Nucleus accumbens (tissue), 56 donors: ENCODE measurements at places on chromosomes 3 and 15.

GRCh38 chr15:49898575-49899283 is 220.3 kb downstream of the ATP8B4 start:
- DNase-seq: no peak

DNA sequence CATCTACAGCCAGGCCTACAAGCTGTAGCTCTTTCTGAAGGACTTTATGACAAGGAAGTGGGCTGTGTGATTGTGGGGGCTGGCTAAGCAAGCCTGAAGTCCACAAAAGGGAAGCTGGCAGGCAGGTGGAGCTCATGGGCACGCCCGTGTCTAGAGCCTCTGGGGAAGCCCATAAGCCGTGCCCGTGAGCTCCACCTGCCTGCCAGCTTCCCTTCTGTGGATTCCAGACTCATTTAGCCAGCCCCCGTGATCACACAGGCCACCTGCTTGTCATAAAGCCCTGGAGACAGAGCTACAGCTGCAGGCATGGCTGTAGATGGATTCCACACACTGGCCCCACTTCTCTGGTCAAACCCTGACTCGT is 15.2 kb downstream of the EFCC1 start:
- no peak for DNase-seq

DNA sequence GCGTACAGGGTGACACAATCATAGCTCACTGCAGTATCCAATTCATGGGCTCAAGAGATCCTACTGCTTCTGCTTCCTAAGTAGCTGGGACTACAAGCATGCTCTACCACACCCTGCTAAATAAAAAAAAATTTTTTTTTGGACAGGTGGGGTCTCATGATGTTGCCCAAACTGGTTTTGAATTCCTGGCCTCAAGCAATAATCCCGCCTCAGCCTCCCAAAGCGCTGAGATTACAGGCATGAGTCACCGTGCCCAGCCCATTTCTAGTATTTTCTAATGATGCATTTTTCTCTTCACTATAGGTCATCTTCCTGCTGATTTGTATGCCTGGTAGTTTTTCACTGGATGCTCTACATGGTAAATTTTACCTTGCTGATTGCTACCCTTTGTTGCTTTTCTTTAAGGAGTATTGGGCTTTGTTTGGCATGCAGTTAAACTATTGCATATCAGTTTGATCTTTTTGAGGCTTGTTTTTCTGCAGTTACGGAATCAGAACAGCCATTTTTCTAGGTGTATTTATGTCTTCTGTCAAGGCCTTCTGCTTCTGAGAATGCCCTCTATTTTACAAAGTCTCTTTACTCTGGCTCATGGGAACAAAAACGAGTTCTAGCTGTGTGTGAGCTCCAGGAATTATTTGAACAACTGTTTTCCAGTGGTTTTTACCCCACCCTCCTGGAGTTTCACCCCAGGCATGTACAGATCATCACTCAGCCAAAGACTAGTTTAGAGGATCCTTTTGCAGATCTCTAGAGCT is 14.2 kb upstream of the NPTN start:
- DNase-seq: no peak

- no peak for DNase-seq
These were observed 2.1 kb upstream of the ALDH1A3 start for GRCh38 chr15:100877551-100877950.

GRCh38 chr3:65130782-65131181 is 443.0 kb upstream of the ADAMTS9 start:
- no peak for DNase-seq

DNA sequence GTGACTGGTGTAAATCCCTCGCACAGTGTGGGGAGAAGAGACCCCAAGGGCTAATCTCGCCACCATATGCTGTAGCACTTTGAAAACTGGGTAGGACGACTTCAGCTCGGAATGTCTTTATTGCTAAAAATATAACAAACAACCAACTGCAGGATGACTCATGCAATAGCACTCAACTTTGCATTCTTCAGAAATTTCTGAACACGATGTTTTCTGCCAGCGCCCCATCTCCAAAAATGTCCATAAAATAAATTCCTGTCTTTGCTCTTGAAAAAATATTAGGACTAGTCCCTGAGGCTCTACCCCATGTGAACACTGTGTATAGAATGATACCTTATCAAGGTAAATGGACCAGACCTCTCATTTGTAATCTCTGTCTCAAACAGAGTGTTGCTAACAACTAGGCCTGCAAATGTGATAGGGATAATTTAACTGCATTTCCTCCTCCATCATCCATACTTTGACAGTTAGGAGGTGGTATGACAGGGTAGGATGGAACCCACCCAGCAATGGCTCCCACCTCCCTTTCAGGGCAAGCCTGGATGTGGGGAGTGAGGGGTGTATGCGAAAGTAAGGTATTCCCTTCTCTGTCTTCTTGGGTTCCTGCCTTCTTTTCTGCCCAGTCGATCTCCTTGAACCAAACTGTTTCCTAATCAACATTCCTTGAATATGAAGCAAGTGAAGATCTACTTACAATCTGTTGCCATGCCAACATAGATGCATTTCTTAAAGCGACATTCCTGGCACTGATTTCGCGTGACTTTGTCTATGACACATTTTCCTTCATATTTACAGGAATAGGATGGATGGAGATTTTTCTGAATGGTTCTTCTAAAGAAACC is 201.1 kb downstream of the NR1D2 start:
- no peak for DNase-seq

DNA sequence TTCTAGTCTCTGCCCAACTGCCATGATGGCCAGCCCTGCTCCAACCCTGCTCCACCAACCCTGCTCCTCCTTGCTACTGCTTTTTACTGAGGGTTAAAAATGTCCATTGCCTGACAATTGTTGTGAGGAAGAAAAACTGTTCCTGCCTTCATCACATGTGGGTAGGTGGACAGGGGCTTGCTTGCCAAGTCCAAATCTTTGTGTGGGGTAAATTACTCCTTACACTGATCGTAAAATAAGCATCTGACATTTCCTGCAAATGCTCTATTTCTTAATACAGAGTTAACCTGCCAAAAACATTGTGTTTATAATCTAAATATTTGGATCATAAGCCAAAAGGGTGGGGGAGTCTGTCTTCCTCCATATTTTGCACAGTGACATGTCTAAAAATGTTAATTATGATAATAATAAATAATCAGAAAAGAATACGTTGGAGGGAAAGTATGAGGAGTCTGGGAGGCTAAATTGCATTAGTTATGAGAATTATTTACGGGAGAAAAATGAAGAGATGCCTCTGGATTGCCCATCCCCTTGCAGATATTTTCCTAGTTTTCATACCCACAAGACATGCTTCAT is 242.5 kb upstream of the TBL1XR1 start:
- DNase-seq: no peak

DNA sequence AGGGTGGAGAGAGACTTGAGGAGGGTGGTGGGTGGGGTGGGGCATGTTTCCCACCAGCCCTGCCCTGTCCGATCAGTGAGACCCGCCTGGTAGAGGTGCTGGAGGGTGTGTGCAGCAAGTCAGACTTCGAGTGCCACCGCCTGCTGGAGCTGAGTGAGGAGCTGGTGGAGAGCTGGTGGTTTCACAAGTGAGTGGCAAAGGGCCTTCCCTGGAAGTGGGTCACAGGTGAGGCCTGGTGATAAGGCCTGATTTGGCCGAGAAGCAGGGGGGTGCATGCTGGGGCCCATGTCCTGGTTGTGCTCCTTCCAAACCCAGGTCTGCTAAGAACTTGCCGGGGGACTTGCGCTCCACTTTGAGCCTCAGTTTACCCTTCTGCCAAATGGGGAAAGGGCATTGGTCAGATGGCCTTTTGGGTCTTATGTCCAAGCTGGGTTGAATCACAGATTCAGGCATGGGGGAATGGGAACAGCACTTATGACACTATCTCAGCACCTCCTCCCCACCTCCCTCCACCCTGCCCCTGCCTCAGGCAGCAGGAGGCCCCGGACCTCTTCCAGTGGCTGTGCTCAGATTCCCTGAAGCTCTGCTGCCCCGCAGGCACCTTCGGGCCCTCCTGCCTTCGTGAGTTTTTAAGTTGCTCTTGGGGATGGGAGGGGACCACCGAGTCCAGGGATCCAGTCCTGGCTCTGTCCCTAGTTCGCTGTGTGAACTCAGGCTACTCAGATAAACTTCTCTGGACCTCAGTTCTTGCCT is 4.0 kb downstream of the CRELD1 start:
- no peak for DNase-seq

DNA sequence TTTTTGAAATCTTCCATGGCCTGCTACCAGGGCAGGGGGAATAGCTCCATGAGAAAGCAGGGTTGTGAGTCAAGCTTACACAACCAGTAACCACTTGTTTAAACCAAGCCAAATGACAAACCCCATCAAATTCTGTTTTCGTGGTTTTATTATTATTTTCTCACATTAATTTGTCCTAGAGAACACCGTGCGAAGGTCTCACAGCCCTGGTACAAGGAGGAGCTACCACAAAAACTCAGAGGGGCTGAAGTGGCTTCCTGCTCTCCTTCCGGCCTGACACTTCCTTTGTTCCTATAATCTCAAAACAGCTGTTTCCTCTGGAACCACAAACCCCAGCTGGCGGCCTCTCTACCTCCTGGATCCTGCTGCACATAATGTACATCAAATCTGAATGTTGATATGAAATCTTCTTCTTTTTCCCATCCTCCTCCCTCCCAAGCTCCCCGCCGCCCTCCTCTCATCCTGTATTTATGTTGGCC is 375.9 kb downstream of the MCTP2 start:
- peak; percentile 6 for DNase-seq

DNA sequence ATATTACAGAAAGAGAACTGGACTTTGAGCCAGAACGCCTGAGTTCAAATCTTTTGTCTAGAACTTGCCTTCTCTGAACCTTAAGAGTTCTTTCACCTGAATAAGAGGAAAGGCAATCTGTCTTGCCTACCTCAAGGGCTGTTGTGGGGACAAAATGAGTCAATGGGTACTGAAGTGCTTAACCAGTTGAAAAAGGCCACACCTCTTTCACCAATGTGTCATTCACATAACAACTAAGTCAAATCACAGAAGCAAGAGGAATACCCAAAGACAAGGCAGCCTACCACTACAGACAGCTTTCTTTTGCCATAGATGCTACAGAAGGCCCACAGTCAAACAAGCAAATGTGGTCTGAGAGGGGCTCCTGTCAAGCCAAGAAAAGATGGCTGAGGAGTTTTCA is 39.7 kb downstream of the NBEAL2 start:
- DNase-seq: no peak

DNA sequence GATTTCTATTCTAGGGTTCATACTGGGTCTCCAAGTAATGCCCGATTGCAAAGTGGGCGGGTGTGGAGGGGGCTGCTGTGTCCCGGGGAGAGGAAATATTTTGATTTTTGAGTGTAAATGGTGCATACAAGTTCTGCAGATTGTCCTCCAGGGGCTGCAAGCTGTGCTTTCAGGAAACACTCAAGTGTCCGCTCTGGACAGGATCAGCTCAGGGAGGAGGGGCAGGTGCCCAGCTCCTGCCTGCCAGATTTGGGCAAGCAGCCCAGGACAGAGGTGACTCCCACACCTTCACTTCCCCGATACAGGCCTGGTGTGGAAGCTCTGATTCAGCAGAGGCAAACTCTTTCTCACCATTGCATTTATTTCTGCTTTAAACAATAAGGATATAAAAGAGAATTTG is 142.7 kb downstream of the ALDH1A2 start:
- DNase-seq: no peak

DNA sequence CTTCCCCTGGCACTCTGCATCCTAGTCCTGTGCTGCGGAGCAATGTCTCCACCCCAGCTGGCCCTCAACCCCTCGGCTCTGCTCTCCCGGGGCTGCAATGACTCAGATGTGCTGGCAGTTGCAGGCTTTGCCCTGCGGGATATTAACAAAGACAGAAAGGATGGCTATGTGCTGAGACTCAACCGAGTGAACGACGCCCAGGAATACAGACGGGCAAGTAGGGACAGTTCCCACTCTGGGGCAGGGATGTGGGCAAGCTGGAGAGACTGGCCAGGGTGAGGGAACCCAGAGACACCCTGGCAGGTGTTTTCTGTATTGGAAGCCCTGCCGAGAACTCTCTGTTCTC is 247 bp downstream of the FETUB start:
- DNase-seq: peak; percentile 18

- no peak for DNase-seq
These were observed 77.4 kb upstream of the ANKRD28 start for GRCh38 chr3:15875016-15875689.

- no peak for DNase-seq
These were observed 124.8 kb downstream of the SV2B start for GRCh38 chr15:91224755-91225380.
